ENCODE measurements at places on chromosomes 11 and 22. TPM values are rescaled to one million over a fixed set of nuclear protein-coding genes. Genes with fewer than 3 reads are reported as not detected.

Gene CBL
- total RNA-seq = 26.1 TPM

Gene MMP10
- total RNA-seq = 5.2 TPM

Gene CPT1A
- total RNA-seq = 18.8 TPM

Gene VWCE
- 0.48 TPM for total RNA-seq

Gene MPPED2
- not detected for total RNA-seq

Gene PIK3IP1
- total RNA-seq = 6.1 TPM

Gene ADAMTS8
- not detected for total RNA-seq

Gene TXN2
- total RNA-seq = 27.6 TPM

Data from foreskin keratinocyte (primary cell).